ENCODE measurements at places on chromosomes 1 and 21. TPM values are rescaled to one million over a fixed set of nuclear protein-coding genes. Genes with fewer than 3 reads are reported as not detected.

CNR2 gene
- not detected for total RNA-seq

NUP210L gene
- total RNA-seq, result 0.03 TPM

CD5L gene
- total RNA-seq, result not detected

DIO1 gene
- 0.41 TPM for total RNA-seq

KCNJ9 gene
- total RNA-seq, result not detected

PLA2G5 gene
- 0.69 TPM for total RNA-seq

LRRC39 gene
- total RNA-seq, result 0.52 TPM

CD164L2 gene
- 3.8 TPM for total RNA-seq

ATP6V1G3 gene
- total RNA-seq, result not detected

PLXNA2 gene
- total RNA-seq, result 1.8 TPM

NDUFV3 gene
- total RNA-seq, result 40.5 TPM

LCE1A gene
- total RNA-seq, result not detected

GUCA2A gene
- not detected for total RNA-seq

RGS16 gene
- 29.1 TPM for total RNA-seq

DIRAS3 gene
- total RNA-seq, result 0.10 TPM

FCMR gene
- total RNA-seq, result not detected

All from H7 (cell line).